ENCODE measurements at places on chromosomes 5 and 9. TPM values are rescaled to one million over a fixed set of nuclear protein-coding genes. Genes with fewer than 3 reads are reported as not detected.

Gene HMHB1
- total RNA-seq = not detected

Gene GPR150
- 0.15 TPM for total RNA-seq

Gene COL27A1
- 7.0 TPM for total RNA-seq

Gene MRPL50
- total RNA-seq = 13.7 TPM

Gene PCA3
- not detected for total RNA-seq

Gene LOX
- 0.76 TPM for total RNA-seq

Gene UBAP2
- 45.8 TPM for total RNA-seq

Gene SPATA31D3
- total RNA-seq = not detected

Gene PIK3R1
- 6.4 TPM for total RNA-seq

Gene BTNL3
- total RNA-seq = not detected

Gene ECM2
- not detected for total RNA-seq

Gene CHSY3
- 0.10 TPM for total RNA-seq

Gene SLC2A8
- 12.6 TPM for total RNA-seq

Gene CYLC2
- total RNA-seq = not detected

Gene CDC20B
- total RNA-seq = 0.08 TPM

Gene CRHBP
- not detected for total RNA-seq

Gene NUTM2F
- total RNA-seq = not detected

Gene PCDHGA8
- 0.02 TPM for total RNA-seq

Gene SPDL1
- total RNA-seq = 71.0 TPM

Gene ATOX1
- 236 TPM for total RNA-seq

Gene FREM1
- not detected for total RNA-seq

Gene MUSK
- not detected for total RNA-seq

Gene SPAG8
- 0.72 TPM for total RNA-seq
